ENCODE measurements at places on chromosomes 16 and 17.

DNA sequence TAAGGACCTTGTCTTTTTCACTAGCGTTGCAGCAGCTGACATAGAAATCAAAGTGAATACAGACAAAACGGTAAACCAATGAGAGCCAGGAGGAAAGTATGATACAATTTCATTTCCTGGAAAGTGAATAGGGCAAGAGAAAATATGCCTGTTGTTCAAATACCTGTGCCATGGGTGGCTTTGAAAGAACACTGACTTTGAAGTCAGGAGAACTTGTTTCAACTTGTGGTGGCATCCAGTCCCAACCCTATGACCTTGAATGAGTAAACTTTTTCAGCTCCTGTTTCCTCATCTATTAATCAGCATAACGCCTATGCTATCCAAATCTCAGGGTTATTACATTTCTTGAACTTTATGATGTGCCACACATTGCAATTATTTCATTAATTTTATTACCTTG is 173.7 kb upstream of the HS3ST3A1 start:
- DNase-seq, result no peak

- DNase-seq, result peak; percentile 57
Measured at GRCh38 chr16:81940781-81941560, 70.3 kb downstream of the SDR42E1 start.

- no peak for DNase-seq
Measured at GRCh38 chr17:48769009-48769675, 40.6 kb upstream of the HOXB13 start.

DNA sequence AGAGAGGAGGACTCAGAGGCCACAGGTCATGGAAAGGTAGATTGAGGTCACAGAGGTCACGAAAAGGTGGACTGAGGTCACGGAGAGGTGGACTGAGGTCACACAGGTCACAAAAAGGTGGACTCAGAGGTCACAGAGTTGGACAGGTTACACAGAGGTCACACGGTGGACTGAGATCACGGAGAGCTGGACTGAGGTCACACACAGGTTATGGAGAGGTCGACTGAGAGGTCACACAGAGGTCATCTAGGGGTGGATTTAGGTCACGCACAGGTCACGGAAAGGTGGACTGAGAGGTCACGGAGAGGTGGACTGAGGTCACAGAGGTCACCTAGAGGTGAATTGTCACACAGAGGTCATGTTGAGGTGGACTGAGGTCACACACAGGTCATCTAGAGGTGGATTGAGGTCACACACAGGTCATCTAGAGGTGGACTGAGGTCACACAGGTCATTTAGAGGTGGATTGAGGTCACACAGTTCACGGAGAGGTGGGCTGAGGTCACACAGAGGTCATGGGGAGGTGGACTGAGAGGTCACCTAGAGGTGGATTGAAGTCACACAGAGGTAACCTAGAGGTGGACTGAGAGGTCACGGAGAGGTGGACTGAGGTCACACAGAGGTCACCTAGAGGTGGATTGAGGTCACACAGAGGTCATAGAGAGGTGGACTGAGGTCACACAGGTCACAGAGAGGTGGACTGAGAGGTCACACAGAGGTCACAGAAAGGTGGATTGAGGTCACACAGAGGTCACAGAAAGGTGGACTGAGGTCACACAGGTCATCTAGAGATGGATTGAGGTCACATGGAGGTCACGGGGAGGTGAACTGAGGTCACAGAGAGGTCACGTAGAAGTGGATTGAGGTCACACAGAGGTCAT is 26.7 kb upstream of the JPT2 start:
- no peak for DNase-seq

GRCh38 chr17:40515011-40515410 is 13.6 kb upstream of the TNS4 start:
- DNase-seq, result no peak

DNA sequence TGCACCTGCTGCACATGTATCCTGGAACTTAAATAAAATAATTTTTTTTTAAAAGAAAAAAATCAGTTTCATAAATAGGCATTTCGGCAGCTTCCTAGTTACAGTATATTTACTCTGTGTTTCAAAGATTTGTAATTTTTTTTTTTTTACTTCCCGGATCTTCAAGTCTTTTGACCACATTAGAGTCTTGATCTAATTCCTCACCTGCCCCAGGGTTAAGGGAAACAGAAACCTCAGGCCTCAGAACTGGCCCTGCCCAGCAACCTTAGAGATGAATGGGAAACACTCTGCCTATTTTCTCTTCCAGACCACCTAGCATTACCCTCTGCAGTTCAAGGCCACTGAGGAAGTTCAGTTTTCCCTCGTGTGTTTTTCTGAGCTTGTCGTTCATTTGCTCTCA is 304.0 kb downstream of the MAF start:
- no peak for DNase-seq

Measured in NCI-H1092 treated with DMSO at 0.1 percent for 48 hours (cell line).